Epithelial cell of alveolus of lung (primary cell): ENCODE measurements at places on chromosomes 6 and 20. TPM values are rescaled to one million over a fixed set of nuclear protein-coding genes. Genes with fewer than 3 reads are reported as not detected.

Gene OVOL2
- 1.0 TPM in 1 of 2 replicates, not detected in the other for total RNA-seq

Gene ZNF334
- 1.8 and 4.6 TPM in 2 replicates for total RNA-seq

Gene ERGIC3
- total RNA-seq, result 271 and 311 TPM in 2 replicates

Gene ARHGAP18
- total RNA-seq, result 9.3 and 14.4 TPM in 2 replicates

Gene TBP
- total RNA-seq, result 12.2 and 15.5 TPM in 2 replicates

Gene DDO
- total RNA-seq, result 0.08 and 0.65 TPM in 2 replicates

Gene TRAPPC3L
- total RNA-seq, result not detected in 2 replicates

Gene DSN1
- total RNA-seq, result 12.2 and 17.8 TPM in 2 replicates

Gene NKX2-2
- not detected in 2 replicates for total RNA-seq

Gene CCN5
- total RNA-seq, result 5.0 TPM in 1 of 2 replicates, not detected in the other

Gene BPIFB1
- total RNA-seq, result not detected in 2 replicates

Gene ELOVL2
- total RNA-seq, result 0.16 and 2.1 TPM in 2 replicates

Gene PI16
- under 0.01 TPM in 1 of 2 replicates, not detected in the other for total RNA-seq

Gene VGLL2
- total RNA-seq, result not detected in 2 replicates

Gene GGT7
- 17.1 and 24.0 TPM in 2 replicates for total RNA-seq

Gene TSBP1
- not detected in 2 replicates for total RNA-seq

Gene HDGFL1
- total RNA-seq, result not detected in 2 replicates

Gene GTSF1L
- not detected in 2 replicates for total RNA-seq

Gene SLC17A3
- not detected in 2 replicates for total RNA-seq

Gene FOXC1
- 1.5 and 3.1 TPM in 2 replicates for total RNA-seq

Gene LHFPL5
- total RNA-seq, result not detected in 2 replicates

Gene GDAP1L1
- not detected in 2 replicates for total RNA-seq

Gene SIRPB1
- total RNA-seq, result 0.78 TPM in 1 of 2 replicates, not detected in the other

Gene SEMG1
- not detected in 2 replicates for total RNA-seq

Gene FAM162B
- 31.2 and 45.2 TPM in 2 replicates for total RNA-seq

Gene TFAP2C
- 0.13 TPM in 1 of 2 replicates, not detected in the other for total RNA-seq

Gene DPPA5
- total RNA-seq, result not detected in 2 replicates

Gene OR10C1
- total RNA-seq, result not detected in 2 replicates

Gene RBBP8NL
- under 0.01 TPM in 1 of 2 replicates, not detected in the other for total RNA-seq

Gene C6orf52
- total RNA-seq, result 3.9 TPM in 1 of 2 replicates, not detected in the other

Gene ASIP
- total RNA-seq, result not detected in 2 replicates
